ENCODE measurements at places on chromosomes 5 and 9. TPM values are rescaled to one million over a fixed set of nuclear protein-coding genes. Genes with fewer than 3 reads are reported as not detected.

The ZNF608 gene
- total RNA-seq: 12.8 TPM

The IRX1 gene
- total RNA-seq: not detected

The GLDC gene
- not detected for total RNA-seq

The CDC20B gene
- not detected for total RNA-seq

The MUSK gene
- not detected for total RNA-seq
